Effector memory CD4-positive, alpha-beta T cell (primary cell): ENCODE measurements at places on chromosomes 16 and 17.

DNA sequence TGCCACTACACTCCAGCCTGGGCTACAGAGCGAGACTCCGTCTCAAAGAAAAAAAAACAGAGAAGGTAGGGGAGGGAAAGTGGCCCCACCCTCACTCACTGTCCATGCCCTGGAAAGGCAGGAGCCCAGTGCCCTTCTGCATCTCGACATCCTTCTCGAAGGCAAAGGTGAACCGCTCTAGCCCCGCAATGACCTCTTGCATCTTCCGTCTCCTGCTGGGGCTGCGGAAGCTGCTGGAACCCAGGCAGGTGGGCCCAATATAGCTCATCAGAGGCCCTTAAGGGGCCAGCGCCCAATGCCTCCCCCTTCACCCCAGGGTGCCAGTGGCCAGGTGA, at the start of gene CPSF4L:
CPSF4L (minus strand) TSS at position 264 of the 335 bp plus-strand sequence; CDS start at position 202, 62 bp downstream.
- H3K27me3 ChIP-seq = no peaks in the 10 kb centered on the region
- H3K27ac ChIP-seq = no peak within 1 kb of the TSS
- H3K4me1 ChIP-seq = no peaks in the 10 kb centered on the region

DNA sequence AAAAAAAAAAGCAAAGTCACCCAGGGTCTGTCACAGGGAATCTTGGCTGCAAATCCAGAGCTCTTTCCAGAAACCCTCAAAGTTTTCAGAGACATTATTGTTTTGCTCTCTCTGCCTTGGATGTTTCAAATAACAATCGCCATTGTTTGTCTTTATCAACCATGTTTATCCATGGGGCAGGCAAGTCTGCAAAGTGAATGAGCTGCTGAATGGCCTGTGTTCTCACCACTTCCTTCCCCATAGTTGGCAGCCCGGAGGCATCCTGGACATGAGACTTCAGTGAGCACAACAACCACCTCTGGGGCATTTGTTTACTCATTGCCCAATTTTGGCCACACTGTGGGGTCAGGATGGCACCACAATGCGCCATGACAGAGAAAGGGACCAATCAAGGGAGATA, 53.1 kb upstream of the USP7 start:
- H3K27ac ChIP-seq = no peak overlapping the region
- no peaks in the 10 kb centered on the region for H3K36me3 ChIP-seq
- no peak for DNase-seq

- peak; percentile 73 for DNase-seq
- peaks cover 22% of the 10 kb centered on the region for H3K4me1 ChIP-seq
- H3K27ac ChIP-seq = peak within 1 kb of the TSS; percentile 24
- peaks cover 12% of the 10 kb centered on the region for H3K27me3 ChIP-seq
Measured at GRCh38 chr17:7281074-7281952, at the start of gene SLC2A4. TSS of gene SLC2A4 (plus strand) at chr17:7281718. CDS start at chr17:7281935, 217 bp downstream.

DNA sequence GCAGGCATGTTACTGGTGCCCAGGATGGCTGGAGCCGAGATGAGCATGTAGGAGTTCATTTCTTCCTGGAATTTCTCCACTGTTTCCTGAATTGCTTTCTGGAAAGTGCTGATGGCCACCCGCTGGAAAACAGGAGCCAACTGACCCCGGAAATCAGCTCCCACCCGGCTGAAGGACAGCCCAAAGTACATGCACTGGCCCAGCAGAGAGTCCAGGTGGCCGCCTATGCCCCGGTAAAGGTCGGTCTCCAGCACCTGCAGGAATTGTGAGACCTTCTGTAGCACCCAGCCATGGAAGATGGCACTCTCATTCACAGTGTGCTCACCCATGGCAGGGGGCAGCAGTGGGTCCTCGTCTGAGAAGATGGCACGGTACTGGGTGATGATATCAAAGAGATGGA, 4.3 kb upstream of the PDF start:
- peaks cover 14% of the 10 kb centered on the region for H3K4me1 ChIP-seq
- no peak overlapping the region for H3K27ac ChIP-seq
- H3K27me3 ChIP-seq = no peaks in the 10 kb centered on the region
- DNase-seq = no peak
